AG20443 (cell line): ENCODE measurements at places on chromosomes 11 and 22.

DNA sequence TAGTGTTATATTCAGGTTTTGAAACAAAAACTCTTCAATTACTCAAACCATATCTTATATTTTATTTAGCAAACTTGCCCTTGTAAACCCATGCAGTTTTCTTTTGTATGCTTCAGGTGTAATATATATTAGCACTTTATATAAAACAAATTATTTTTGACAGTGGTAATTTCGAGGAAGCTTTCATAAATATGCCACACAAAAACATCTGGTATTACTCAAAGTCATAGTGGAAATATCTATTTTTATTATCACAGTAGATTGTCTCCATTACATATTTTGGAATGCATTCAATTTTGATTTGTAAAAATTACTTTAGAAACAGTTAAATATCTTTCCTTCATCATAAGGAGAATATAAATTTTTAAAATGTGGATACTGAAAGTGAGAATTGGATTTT is 89.1 kb upstream of the FIBIN start:
- no peak for DNase-seq

DNA sequence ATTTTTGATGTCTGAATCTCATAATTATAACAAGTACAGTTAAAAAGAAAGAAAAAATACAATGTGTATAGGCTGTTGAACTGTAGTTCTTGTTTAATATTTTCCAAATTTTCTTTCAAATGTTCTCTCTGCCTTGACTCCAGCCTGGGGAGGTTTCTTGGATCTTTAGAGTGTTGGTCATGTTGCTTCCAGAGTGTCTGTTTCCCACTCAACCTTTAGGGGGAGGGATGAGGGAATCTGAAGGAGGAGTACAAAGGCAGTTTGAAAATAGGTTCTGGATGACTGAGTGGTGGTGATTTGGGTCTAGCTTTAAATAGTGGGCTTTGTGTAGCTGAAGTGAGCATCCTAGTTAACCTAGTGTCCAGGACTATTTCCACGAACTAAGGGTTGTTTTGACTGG is 2.0 kb downstream of the CTNND1 start:
- peak; percentile 58 for DNase-seq

- DNase-seq: no peak
Measured at GRCh38 chr11:85295694-85296271, 331.4 kb downstream of the DLG2 start.

GRCh38 chr11:65429068-65429681 is 6.6 kb downstream of the NEAT1 start:
- no peak for DNase-seq

DNA sequence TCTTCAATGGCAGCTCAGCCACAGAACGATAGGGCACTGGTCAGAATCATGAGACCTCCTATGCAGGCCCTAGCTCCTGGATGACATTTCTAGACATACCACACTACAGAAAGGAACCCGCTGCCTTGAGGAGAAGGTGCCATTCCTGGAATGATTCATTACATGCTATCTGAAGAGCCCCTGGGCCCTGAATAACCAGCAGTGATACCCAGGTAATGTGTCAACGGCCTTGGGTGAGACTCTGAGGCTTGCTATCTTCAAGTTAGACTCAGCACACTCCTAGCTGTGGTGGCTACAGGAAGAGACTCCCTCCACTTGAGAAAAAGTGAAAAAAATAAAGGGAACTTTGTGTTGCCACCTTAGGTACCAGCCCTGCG is 161.2 kb upstream of the GRIA4 start:
- DNase-seq: no peak

DNA sequence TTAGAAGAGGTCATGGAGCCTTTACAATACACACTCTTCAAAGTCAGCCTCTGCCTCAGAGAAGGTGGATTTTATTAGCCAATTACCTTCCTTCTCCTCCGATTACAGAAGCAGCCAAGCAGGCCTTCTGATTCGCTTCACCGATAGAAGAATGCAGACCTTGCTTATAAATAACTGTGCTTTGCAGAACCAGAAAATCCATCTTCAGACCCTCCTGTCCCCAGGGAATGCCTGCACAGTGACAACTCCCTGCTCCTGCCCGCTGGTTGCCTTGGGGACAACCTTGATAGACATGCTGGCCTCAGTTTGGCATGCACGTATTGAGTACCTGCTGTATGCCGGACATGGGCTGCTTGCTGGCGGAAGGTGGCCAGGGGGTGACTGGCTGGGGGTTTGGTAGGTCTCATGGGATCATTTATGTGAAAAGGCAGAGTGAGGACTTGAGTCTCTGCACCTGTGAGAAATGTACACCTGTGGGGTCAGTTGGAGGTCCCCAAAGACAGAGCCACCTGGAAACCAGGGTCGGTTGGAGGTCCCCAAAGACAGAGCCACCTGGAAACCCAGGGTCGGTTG is 1238.7 kb downstream of the BRD1 start:
- DNase-seq: no peak

- no peak for DNase-seq
Measured at GRCh38 chr11:131913267-131913666, 542.9 kb downstream of the NTM start.

GRCh38 chr11:130037881-130038585 is 31.7 kb upstream of the APLP2 start:
- peak; percentile 15 for DNase-seq

- no peak for DNase-seq
Measured at GRCh38 chr22:44159811-44160210, 20.9 kb upstream of the PARVG start.

DNA sequence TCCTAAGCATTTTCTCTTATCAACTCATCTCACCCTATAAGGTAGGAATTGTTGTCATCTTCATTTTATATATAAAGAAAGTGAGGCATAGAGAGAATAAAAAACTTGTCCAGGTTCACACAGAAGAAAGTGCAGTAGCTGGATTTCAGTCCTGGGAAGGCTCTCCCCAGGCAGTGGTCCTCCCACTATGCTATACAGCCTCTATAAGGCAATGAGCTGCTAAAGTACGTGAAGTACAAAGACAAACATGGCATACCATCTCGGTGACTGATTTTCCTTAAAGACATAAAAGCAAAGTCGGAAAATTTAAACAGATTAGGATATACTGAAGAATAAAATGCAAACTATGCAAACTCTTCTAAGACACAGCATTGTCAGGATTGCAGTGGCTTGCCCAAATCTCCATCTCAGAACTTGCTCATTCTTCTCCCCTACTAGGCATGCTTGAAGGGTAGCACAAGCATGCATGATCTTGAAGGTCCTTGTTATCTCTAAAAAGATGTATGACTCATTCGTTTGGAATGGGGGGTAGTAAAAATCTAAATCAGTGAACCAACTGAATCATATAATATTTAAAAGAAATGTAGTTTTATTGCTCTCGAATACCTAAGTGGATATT is 97.8 kb upstream of the CSNK2A3 start:
- no peak for DNase-seq

- no peak for DNase-seq
Measured at GRCh38 chr11:68353669-68354068, 41.3 kb downstream of the LRP5 start.

DNA sequence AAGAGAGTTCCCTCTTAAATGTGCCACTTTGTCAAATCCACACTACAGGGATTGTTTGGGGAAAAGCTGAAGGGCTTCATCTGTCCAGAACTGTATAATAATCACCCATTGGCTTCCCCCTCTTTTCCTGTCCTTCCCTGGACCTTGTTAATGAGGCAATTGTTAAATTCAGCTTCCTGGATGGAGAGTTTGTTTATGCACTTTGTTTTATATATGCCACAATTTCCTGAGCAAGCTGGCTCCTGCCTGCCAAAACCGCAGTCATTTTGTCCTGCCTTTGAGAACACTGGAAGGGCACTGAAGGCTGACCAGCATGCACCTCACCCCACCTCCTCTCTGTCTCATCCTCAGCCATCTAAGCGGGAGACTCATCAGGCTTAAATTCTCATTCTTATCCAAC is 86.2 kb downstream of the MSANTD4 start:
- no peak for DNase-seq

DNA sequence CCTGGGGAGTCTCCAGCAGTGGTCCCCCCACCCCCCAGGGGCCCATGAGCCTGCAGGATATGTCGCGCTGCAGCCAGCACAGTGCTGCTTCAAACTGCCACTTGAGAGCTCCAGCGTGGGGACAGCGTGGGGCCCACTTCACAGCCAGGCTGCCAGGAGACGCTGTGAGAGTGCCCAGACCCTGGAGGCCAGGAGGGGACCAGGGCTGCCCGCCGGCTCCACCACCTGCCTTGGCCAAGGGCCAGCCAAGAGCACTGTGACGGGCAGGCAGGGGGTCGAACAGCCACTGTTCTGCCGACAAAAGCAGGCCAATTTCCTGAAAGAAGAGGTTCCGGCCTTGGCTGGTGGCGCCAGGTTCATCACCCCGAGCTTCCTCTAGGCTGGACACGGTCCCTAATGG is 60.2 kb downstream of the FLRT1 start:
- no peak for DNase-seq

DNA sequence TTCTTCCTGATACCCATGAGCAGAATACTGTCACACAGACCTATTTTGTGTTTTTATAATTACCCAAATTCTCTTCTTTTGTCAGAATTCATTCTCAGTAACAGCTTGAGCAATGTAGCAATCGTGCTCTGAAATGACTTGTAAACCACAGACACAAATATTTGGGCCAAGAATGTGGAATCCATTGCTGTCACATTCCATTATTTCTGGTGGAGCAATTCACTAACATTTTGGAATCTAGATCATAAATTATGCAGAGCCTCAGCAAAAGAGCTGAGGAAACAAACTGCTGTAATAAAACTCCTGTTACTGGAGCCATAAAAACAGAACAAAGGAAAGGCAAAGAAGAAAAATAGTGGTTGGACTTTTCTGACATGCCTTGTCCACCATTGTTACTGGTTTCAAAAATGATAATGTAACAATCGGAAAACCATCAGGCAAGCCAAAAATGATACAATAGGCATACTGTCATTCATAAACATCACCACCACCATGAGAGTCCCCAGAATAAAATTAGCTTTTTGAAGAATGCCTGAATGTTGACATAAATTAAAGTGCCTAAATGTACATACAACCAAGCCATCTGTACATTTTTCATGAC is 223.4 kb upstream of the PITPNB start:
- peak; percentile 63 for DNase-seq

DNA sequence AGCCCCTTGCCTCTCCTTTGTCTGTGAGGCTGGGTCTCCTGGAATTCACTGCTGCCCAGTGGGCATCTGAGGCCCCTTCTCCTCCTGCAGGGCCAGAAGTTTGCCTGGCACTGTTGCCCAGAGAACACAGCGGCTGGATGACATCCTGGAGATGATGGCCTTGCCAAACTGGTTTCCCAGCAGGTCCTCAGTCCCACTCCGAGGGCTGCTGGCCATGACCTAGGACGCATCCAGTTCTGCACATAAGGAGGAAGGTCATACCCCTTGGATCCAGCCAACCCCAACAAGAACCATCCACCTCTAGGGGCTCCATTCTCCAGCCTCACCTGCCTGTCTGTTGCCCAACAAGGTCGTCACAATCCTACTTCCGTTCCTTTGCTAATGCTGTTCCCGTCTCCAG is 3.4 kb upstream of the SMTN start:
- DNase-seq: no peak

- DNase-seq: no peak
Measured at GRCh38 chr11:9739123-9739900, 75.4 kb downstream of the SWAP70 start.

DNA sequence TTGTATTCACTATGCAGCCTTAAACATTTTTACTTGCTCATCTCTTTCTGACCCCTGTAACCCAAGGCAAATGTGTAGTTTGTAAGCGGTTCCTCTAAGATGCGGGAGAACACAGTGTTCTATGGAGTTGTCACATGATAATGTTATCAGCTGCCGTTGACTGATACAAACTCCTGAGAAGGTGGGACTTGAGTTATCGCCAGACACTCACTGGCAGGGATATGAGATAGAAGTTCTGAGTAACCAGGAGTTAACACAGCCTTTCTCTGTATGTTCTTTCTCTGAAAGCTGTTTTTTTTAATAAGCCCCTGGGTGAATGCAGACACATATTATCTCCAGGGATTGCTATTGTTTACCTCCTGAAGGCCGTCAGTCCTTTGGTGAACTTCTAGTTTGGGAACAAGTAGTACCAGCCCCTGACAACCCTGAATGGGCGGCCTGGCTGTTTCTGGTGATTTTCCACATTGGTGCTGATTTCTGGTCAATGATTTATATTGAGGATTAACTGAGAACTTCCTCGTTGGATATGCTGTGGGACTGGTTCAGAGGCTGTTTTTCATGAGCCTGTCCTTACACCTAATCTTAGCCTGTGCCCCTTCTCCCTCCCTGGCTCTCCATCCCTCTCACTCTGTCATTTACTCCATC is 155.3 kb upstream of the RASSF10 start:
- no peak for DNase-seq

GRCh38 chr22:49466878-49467595 is 360.6 kb downstream of the BRD1 start:
- no peak for DNase-seq

- no peak for DNase-seq
Measured at GRCh38 chr11:95991101-95991500, 67.2 kb upstream of the MTMR2 start.

DNA sequence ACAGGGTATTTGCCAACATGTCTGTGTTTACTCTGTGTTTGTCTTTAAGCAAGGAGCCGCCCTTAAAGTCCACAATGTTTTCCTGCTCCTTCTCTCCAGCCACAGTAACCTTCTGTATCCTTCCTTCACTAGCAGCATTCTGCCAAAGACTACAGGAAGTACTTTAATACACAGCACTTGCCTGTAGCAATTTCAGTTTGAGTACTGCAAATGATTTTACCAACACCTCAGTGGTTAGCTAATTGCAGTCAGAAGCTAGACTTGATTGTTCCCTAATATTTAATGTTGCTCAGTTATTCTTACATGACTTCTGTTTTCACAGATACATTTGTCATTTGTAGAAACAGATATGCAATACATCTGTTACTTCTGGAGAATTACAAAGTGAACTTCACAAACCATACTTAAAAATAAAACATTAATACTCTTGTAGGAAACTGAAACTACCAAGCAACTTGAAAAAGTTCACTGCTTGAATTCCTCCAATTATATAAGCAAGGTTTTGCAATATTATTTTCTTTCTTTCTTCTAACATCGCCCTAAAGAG is 69.1 kb downstream of the FCHSD2 start:
- peak; percentile 33 for DNase-seq

DNA sequence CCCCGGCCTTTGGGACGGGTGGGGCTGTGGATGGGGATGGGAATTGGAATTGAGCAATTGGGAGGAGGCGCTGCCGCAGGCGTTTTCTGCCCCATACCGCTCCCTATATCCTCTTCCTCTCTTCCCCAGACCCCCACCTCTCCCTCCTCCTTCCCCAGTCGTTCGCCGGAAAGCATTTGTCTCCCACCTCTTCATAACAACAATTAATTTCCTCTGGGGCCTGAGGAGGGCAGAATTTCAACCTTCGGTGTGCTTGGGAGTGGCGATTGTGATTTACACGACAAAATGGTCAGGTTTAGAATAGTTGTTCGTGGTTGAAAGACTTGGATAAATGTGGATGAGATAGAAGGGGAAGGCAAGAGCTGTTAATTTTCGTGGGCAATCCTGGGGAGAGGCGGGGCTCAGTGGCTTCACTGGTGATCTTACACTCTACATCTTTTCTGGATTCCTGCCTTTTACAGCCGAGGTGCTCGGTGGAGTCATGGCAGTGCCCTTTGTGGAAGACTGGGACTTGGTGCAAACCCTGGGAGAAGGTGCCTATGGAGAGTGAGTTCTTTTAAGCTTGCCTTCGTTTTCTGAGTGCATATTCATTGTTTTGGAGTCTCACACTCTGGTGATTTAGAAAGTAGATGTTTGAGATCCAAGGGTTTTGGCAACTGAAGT is 1.5 kb downstream of the CHEK1 start:
- peak; percentile 35 for DNase-seq
